Fibroblast of skin of abdomen (primary cell): ENCODE measurements at places on chromosomes 5 and 9.

- no peak for DNase-seq
These were observed 120.8 kb downstream of the GALNT10 start for GRCh38 chr5:154311362-154311761.

DNA sequence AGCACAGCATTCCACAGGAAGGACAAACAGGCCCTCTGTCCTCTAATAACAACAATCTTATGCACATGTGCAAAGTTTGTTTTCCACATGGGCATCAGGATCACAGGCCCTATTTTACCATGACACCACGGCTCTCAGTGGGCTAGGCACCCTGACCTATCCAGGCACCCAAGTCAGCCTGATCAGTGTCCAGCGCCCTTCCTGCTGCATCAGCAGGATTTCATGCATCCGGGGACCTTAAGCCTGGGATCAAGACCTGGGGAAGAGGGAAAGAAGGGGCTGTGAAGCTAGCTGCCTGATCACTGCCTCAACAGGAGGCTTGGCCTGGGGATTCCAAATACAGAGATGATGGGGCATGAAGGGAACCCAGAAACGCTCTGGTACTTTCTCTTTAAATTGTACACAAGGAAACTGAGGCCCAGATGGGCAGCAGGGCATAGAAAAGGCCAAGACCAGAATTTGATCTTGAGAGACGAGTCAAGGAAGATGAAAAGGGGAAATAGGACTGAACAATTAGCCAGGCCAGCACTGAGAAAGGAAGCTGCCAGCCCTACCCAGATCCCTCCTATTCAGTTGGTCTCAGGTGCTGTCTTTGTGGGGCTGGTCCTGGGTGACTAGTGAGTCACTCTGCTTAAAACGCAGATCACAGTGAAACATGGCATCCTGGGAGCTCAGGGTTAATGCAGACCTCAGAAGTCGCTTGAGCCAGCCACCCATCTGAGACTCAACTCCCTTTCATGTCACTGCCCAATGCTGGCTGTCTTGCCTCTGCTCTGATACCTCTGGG, 57.9 kb downstream of the SHB start:
- no peak for DNase-seq

GRCh38 chr5:81854485-81854884, 103.6 kb upstream of the SSBP2 start:
- DNase-seq: no peak

DNA sequence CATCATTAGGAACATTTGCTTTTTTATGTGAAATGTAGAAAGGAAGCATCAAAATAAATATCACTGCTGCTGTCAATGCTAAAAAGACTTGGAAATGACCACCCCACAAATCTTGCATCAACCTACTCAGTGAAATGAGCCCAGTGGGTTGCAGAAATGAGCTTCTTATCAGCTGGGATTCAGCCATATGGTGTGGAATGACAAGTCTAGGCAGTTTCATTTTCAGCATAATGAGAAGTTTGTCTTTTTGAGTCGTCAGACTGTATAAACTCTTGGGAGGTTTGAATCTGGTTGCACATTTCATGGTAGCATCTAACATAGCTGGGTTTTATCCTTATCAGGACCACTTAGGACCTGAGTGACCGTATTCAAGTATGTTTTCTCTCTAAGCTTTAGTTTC, 251.1 kb upstream of the PPP1R2B start:
- DNase-seq: no peak

DNA sequence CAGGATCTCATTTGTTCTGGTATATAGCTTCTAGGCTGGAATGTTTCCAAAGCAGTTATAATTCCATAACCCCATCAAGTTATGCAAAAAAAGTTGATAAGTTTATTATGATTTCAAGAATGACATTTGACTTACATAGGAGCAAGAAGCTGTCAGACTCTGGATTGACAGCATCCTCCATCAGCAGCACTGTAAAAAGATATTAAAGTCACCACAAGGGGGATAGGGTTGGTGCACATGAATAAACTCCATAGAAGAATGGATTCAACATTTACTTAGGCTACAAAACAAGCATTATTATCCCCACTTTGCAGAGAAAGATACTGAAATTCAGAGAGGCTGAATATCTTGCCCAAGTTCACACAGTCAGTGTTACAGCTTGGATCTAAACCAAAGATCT, 208.9 kb upstream of the SLC30A5 start:
- DNase-seq: no peak

- DNase-seq: no peak
These were observed 233.7 kb upstream of the ADRA1B start for GRCh38 chr5:159682623-159683022.

DNA sequence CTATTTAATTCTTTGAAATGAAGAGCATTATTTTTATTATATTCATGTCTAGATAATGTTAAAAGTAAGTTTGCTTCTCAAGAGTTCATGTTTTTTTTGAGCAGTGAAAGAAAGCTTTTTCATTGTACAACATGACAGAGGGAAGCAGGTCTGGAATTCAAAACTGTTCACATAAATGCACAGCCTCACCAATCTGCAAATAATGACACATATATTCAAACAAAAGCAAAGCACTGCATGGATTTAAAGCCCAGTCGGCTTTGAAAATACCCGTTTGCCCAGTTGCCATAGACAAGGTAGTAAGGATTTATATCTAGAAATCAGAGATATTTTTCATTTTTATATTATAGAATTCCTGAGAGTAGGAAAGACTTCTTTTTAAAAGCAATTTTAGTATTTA, 201.8 kb downstream of the CD180 start:
- no peak for DNase-seq

GRCh38 chr5:35644543-35644942, 26.9 kb downstream of the SPEF2 start:
- no peak for DNase-seq

DNA sequence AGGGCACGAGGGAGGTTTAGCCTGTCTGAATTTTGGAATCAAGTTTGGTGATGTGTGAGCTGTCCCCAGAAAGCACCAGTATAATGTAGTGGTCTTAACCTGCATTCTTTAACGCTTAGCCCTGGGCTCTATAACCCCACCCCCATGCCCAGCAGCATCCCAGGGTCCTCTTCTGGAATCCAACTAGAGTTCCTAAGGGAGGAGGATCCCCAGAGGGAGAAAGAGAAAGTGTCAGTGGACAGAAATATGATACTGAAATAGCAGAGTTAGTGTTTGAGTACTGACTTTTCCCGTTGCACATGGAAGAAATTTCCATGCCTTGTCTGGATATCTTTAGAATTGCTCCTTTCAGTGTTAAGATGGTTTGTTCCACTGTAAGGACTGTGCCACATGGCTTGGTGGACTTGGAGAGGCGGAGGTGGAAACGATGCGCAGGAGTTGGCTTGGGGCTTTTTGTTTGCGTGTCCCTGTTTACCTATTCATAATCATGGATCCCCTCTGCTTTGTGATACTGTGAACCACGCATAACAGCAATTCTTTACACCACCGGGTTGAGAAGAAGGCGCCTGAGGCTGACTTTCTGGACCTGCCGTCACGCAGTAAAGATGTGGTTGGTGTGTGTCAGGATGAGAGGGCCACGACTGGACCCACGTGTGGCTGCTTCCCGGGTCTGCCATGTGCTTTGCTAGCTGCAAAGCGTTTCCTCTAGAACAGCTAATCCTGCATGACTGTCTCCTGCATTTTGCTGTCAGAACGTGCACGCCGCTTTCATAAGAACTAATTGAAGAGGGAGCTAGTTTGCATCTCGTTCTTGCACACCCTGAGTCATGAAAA, 142.3 kb downstream of the SMARCA2 start:
- peak; percentile 68 for DNase-seq

DNA sequence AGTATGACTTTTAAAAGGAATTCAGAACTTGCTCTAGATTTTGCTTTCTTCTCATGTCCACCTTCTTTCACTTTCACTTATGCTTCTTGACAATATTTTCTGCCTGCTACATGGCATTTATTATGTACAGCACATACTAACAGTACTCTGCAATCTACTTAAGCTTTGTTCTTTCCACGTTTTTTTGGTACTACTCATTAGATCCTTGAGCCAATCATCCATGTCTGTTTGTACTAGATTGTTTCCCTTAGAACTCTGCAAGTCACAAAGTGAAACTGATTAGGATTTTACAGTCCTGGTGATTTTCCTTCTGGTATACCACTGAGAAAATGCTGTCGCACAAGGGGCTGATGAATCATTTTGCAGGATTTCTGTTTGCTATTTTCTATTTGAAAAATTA, 78.3 kb downstream of the PARP8 start:
- DNase-seq: peak; percentile 9

GRCh38 chr5:82151662-82152061, 126.5 kb downstream of the RPS23 start:
- peak; percentile 32 for DNase-seq

- peak; percentile 82 for DNase-seq
These were observed 189.4 kb downstream of the CCDC192 start for GRCh38 chr5:127892467-127893207.

- no peak for DNase-seq
These were observed 41.7 kb upstream of the UBAC1 start for GRCh38 chr9:136002881-136003280.

DNA sequence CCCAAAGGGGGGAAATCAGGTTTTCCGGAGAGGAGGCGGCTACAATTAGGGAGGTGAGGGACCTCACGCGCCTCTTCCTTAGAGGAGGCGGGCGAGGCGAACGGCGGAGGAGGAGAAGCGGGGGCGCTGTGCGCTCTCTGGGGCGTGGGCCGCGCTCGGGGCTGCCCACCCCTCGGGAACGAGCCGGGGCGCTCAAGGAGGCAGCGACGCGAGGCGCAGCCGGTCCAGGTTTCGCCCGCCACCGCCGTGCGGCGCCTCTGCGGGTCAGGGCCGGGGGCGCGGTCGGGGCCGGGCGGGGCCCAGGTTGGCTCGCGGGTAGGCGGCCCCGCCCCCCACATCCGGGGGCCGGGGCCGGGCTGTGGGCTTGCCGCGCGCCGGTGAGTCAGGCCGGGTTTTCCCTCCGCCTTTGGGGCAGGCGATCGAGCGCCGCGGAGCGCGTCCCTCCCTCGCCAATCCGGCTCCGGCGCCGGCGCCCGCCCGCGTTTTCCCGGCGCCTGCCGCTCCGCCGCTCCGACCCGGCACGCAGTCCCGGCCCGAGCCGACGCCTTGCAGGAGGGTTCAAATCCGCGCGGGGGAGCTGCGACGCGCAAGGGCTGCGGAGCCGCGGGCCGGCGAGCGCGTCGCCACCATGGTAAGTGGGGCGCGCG, at the start of gene N4BP3:
Gene N4BP3 (plus strand): TSS at position 392 of the 647 bp plus-strand sequence. CDS start 6,052 bp downstream, outside the sequence.
- peak; percentile 51 for DNase-seq

DNA sequence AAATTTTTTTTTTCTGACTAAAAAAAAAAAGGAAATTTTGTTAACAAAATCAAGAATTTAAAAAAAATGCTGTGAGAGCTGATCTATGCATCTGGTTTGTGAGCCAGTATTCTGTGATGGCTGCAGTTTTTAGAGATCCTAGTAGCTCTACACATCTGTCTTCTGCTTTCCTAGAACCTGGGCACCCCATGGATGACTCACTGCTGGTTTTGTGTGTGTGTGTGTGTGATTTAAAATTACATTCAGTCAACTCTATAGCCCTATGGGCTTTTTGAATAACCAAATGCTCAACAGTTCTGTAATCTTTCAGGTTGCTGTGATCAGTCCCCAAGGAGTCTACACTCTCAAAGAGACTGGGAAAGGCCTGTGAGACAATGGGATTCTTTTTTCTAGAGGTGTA, 2.5 kb upstream of the PSMD5 start:
- DNase-seq: no peak

- no peak for DNase-seq
These were observed 61.7 kb upstream of the TAF11L2 start for GRCh38 chr5:17436350-17436749.

- no peak for DNase-seq
These were observed 75.6 kb upstream of the PRSS3 start for GRCh38 chr9:33719581-33720374.

DNA sequence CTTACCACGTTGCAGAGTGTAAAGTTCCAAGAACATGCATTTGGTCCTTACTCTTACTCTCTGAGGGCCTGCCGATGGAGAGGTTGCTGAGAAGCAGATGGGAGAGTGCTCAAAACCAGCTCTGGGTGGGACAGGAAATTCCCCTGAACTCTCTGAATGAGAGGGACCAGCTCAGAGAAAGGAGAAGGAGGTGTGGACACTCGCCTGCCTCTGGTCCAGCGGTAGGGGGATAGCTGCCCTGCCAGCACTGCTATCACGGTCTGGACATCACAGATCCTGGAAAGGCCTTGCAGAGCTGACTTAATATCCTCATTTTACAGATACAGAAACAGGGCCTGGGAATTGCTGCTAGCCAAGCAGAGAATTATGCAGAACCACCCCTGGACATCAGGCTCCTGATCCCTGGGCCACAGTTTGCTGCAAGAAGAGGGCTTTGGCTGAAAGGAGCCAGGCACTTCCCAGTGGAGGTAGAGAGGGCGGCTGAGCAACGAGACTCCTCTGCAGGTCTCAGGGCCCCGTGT, 4.9 kb downstream of the TRAF1 start:
- DNase-seq: no peak

DNA sequence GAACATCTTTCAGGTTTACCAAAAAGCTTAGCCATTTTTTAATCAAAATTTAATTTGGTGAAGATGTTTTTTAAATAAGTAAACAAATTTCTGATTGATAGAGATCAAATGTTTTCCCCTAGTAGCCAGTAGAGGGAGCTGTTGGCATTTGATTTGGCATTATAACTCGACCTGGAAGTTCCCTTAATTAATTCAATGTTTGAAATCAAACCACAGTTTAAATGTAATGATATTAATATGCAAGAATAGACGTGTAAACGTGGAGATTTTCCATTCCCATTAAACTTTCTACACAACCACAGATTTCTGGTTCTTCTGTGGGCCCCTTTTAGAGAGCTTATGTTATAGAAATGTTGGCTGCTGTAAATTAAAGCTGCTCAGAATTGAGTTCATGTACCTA, 148.1 kb upstream of the MPDZ start:
- DNase-seq: peak; percentile 42

GRCh38 chr5:39815711-39816110, 390.9 kb upstream of the DAB2 start:
- DNase-seq: no peak

GRCh38 chr9:131876486-131876885, 136.6 kb upstream of the RAPGEF1 start:
- no peak for DNase-seq

- no peak for DNase-seq
These were observed 134.4 kb upstream of the IER5L start for GRCh38 chr9:129312251-129313122.

DNA sequence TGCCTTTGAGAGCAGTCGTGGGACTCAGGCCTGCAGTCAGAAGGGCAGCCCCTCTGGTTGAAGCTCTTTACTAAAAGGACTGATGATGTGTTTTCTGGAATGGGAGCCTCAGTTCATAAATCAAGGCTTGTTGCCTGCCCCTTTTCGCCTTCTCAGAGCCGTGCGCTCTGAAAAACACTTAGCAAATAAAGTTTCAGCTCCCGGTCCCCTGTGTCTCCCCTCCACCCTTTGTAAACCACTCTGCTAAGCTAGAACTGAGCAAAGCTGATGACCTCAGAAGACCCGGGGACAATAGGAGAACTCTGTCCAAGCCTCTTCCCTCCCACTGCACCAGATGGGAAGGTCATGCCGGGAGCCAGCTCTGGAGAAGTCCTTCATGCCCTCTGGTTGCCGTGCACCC, 39.3 kb upstream of the ADRA1B start:
- DNase-seq: no peak

DNA sequence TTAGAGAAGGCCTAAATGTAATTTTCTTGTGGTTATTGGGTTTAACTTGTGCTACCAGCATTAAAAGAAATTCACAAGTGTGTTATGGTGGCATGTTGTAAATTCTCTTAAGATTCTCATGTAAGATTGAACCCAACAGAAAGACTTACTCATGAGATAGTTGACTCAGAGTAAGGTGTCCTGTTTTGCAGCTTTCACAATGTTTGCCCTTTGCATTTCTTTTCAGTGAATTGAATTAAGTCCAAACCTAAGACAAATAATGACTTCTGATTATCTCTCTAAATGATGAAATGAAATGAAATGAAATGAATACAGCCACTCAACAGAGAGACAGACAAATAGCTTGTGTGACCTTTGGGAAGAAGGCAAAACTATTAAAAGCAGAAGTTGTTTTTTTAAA, 1696.9 kb upstream of the WWC1 start:
- DNase-seq: peak; percentile 23
